NCI-H1105 treated with DMSO at 0.1 percent for 48 hours (cell line): ENCODE measurements at places on chromosomes 13 and 19.
A peak's percentile ranks its signal among the peaks of the same experiment; 100 is the strongest.

- DNase-seq, result peak; percentile 23
Observed at GRCh38 chr13:28889086-28889732, 69.1 kb downstream of the MTUS2 start.

DNA sequence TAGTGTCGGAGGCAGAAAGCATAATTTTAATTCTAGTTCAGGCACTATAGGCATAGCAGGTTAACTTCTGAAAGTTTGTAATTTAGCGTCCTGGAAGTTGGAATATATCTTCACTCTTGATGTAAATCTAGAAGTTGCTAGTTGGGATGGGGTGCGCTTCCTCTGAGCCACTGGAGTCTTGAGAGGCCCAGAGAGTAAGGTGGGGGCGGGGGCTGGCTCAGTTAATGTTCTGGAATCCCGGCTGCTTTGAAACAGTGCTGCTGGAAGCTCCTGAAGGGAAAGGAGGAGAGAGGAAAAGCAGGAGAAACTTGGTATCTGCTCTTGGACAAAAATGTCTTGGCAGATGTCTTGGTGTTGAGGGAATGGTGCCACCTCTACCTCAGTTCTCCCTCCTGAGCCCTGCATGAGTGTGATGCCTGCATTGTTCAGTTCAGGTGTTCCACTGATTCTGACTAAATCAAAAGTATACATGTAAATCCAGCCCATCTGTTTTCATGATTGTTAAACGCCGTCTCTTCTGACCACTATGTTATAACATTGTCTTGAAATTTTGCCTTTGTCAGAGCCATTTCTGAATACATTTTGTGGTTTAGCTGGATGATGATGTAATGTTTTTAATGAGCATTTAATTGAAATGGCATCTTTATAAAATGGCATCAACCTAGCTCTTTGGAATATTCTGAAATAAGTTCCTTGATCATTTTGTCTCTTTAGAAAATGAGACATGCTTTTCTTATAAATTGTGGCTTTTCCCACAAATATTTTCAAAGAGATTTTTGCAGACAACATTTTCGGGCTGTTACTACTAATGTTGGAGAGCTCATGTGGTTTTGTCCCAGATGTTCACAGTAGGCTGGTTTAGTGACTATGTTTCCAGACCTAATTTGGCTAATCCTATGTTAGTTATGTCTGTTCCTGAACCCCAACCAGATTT is 202.7 kb downstream of the SHISA2 start:
- DNase-seq, result no peak

DNA sequence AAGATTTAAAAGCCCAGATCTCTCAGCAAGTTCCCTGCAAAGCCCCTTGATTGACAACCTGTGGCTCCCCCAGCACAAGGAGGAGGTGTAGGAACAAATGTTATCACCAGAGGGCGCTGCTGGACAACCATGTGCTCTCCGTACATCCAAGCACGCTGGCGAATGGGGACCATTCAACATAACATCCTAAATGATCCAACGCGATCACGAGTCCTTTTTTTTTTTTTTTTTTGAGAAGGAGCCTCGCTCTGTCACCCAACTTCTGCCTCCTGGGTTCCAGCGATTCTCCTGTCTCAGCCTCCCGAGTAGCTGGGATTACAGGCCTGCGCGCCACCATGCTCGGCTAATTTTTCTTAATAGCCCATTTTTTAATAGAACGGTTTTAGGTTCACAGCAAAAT is 52.0 kb downstream of the NWD1 start:
- DNase-seq, result peak; percentile 63

GRCh38 chr13:36124236-36124822 is 6.9 kb downstream of the DCLK1 start:
- peak; percentile 1 for DNase-seq

DNA sequence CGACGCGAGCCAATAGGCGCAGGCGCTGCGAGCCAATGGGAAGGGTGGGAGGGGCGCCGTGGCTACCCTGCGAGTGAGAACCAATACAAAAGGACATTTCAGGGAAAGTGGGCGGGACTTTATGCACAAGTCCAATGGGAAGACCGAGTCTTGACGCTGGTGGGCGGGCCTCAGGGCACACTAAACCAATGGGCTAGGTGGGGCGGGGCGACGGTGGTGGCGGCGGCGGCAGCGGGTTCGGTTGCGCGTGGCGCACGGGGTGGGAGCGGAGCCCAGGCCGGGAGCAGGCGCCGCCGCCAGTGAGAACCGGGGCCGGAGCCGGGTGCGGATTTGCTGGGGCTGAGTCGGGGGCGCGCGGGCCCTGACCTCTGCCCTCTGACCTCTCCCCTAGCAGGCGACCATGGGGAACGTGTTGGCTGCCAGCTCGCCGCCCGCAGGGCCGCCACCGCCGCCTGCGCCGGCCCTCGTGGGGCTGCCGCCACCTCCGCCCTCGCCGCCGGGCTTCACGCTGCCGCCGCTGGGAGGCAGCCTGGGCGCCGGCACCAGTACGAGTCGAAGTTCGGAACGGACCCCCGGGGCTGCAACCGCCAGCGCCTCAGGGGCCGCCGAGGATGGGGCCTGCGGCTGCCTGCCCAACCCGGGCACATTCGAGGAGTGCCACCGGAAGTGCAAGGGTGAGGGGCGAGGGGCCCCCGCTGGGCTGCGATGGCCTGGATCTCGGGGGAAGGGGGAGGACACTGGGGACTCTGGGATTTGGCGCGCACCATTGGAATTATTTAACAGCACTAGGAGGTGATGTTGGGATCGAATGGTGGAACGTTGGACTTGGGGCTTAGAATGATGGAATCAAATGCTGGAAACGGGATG is at the start of gene TOMM40:
TOMM40 (plus strand) TSS at position 239 of the 867 bp plus-strand sequence; CDS start at position 401, 162 bp downstream.
- peak; percentile 100 for DNase-seq

DNA sequence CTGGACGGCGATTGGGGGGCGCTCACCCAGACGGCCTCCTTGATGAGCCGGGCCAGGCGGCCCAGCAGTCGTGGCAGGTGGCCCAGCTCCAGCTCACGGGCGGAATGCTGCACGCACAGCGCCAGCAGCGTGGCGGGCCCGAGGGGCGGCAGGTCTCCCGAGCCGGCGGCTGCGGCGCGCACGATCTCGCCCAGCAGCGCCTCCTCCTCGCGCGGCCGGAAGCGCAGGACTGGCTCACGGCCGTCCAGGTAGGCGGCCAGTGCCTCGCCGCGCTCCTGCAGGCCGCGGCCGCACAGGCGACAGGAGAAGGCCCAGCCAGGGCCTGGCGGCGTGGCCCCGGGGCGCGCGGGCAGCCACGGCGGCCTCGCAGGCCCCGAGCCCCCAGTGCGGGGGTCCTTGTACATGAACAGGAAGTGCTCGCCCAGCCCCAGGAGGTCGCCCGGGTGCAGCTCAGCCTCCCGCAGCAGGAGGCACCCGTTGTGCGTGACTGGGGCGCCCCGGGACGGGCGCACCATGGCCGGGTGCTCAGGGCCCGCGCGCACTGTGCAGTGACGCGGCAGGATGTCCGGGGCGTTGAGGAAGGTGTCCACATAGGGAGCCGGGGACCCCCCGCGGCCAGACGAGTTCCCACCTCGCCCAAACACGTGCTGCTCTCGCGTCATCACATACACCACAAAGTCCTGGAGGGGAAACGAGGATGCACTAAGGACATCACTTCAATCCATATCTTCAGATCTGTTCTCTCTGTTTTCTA is 9.6 kb upstream of the MAMSTR start:
- no peak for DNase-seq

DNA sequence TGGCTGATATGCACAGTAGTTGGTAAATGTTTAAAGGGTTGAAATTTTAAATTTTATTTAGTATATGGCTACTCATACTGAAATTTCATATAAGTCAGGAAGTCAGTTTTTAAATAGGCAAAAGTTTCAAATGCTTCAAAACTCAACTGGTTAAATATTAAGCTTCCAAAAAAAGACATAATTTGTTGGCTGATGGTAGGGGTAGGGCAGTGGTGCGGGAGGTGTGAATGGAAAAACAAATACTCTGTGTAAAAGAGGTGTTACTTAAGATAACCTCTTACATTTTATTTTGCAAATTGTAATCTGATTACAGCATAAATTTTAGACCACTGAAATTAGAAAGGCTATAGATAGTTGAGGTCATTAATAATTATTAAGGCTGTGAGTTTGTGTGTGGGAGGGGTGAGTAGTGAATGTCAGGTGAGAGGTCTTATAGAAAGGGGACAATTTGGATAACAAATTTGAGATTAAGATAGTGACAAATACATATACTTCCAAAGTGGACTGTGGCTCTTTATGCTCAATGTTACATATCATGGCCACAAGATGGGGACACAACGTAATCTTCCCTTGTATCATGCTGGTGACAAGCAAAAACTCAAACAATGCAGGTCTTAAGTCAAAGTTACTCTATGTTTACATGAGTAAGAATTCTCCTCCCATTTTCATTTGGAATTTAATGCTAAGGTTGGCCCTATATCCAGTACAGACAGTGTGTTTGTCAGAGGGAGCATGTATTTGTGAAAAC is 36.6 kb upstream of the OXGR1 start:
- DNase-seq, result peak; percentile 0

GRCh38 chr19:17070912-17071311 is 4.3 kb downstream of the HAUS8 start:
- DNase-seq, result no peak

GRCh38 chr19:32178401-32178800 is 167.0 kb upstream of the ZNF507 start:
- DNase-seq, result no peak

GRCh38 chr19:16012552-16012951 is 63.7 kb upstream of the TPM4 start:
- no peak for DNase-seq

GRCh38 chr19:41893899-41894298 is 10.9 kb downstream of the ARHGEF1 start:
- no peak for DNase-seq

- DNase-seq, result peak; percentile 6
Observed at GRCh38 chr13:101474419-101474957, 22.0 kb downstream of the ITGBL1 start.

- DNase-seq, result no peak
Observed at GRCh38 chr19:45087531-45087930, 5.4 kb upstream of the PPP1R37 start.

DNA sequence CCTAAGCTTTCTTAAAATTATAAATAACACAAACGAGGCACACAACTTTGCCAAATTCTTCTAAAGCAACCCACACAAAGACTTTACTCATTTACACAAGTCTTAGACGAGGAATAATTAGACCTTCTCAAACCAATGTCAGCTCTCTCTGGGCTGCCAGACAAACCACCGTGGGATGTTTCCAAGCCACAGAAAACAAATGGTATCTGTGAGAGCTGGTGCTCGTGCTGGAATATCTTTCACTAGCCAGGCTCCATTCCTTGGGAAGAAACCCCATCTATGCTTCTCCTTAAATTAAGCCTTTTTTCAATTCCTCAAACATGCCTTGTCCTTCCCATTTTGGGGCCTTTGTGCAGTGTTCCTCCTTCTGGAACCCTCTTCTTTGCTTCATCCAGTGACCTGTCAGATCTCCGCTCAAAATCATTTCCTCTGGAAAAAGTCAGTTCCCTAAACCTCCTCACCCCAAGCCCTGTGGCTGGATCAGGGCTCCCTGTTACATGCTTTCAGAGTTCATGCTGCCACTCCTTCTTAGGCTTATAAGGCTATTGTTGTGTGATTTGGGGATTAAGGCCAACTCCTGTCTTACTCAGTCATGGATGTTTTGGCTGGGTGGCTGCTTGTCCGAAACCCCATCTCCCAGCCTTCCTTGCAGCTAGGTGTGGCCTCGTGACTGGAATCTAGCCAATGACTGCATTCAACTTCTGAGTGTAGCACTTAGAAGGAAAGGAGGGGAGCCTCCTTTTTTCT is 64.2 kb upstream of the GTF2F2 start:
- DNase-seq, result no peak

- DNase-seq, result no peak
Observed at GRCh38 chr13:48862572-48862971, 113.1 kb upstream of the FNDC3A start.

DNA sequence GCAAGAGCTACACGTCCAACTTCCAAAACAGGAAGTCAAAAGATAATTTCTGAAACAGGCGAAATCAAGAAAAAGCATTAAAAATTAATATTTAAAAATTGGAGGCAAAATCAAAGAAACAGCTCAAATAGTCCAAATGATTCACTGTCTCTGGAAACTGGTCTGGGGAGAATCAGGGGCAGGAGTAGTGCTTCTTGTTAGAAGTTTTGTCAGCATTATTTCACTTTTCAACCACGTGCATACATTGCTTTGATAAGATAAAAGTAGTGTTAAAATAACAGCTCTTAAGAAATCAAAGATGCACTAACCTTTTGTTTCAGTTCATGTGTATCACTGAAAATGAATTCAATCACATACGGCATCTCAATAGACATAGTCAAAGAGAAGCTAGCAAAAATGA is 53.8 kb downstream of the PARP4 start:
- DNase-seq, result no peak

DNA sequence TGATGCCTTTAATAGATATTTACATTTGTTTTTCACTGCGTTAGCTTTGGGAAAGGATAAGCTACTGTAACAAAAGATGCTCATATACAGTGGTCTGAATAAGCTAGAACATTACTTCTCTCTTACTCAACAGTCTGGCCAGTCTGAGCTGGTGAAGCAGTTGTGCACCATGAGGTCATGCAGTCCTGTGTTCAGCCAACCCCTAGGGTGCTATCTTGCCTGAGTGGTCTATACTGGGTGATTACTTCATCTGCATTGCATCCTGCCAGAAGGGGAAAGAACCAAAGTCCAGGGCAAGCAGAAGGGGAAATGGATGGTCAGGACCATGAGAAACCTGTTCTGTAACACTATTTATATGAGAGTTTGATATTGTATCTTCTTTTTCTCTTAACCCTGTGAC is 31.5 kb downstream of the ERCC5 start:
- no peak for DNase-seq

GRCh38 chr19:11814700-11815035 is 595 bp downstream of the ZNF440 start:
- DNase-seq, result no peak

- DNase-seq, result no peak
Observed at GRCh38 chr19:6685482-6685881, 15.5 kb upstream of the TNFSF14 start.
